Activated CD4-positive, alpha-beta T cell treated with anti-CD3 and anti-CD28 coated beads, Interleukin-2, amount 50 U/mL, for 4 hours (primary cell): ENCODE measurements at places on chromosomes 11 and 22.

GRCh38 chr11:64850979-64851567 lies 6.6 kb upstream of the CDC42BPG start:
- no peak for DNase-seq

- DNase-seq = no peak
These were observed 373.9 kb upstream of the C11orf87 start for GRCh38 chr11:109048098-109048497.

DNA sequence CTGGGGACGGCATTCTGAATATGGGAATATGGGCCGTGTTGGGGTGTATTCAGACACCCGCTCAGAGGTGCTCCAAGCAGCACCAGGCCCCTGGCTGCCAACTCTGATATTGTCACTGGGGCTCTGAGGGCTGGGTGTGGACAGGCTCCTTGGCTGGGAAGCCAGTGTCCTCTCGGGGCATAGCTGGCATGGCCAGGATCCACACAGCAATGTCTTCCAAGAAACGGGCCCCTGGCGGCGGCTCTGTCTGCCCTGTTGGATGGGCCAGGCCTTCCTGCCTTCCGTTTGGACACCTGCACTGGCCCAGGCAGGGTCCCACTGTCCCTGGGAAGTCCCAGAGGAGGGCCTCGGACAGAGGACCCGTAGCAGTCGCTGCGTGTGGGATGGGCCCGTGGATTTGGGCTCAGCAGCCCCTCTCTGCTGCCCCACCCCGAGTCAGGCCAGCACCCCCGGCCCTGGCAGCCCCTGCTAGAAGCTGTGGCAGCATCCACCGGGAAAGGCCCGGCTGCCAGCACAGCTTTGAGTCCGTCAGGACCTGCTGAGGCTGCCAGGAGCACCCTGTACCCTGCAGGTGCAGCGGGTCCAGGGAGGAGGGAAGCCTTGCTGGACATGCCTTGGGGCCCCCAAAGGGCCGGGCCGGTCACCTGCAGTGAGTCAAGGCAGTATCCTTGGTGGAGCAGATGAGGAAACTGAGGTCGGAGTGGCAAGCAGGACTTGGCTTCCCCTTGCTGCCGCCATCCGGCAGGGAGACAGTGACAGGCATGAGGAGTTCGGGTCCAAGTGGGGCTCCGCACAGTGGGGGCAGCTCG lies 4.1 kb downstream of the PANX2 start:
- DNase-seq = no peak

GRCh38 chr11:73242251-73243092 lies 24.4 kb downstream of the P2RY2 start:
- peak; percentile 40 for DNase-seq

GRCh38 chr22:47748957-47749356 lies 986.5 kb downstream of the TBC1D22A start:
- no peak for DNase-seq

DNA sequence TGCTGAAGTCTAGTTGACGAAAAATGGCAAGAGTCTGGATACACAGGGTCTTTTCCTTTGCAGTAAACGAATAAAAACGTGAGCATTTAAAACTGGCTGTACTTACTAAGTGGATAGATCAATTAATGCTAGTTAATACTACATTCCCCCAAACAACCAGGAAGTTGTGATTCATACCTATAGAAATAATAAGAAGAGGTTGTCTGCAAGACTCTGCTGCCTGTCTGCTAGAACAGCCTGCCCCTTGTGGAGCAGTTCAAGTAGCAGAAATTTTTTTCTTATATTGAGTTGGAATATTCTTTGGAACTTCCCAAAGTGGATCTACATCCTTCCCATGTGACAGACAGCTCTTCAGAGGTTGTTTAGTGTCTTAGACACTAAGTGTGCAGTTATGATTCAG lies 86.8 kb downstream of the TEAD1 start:
- DNase-seq = no peak

DNA sequence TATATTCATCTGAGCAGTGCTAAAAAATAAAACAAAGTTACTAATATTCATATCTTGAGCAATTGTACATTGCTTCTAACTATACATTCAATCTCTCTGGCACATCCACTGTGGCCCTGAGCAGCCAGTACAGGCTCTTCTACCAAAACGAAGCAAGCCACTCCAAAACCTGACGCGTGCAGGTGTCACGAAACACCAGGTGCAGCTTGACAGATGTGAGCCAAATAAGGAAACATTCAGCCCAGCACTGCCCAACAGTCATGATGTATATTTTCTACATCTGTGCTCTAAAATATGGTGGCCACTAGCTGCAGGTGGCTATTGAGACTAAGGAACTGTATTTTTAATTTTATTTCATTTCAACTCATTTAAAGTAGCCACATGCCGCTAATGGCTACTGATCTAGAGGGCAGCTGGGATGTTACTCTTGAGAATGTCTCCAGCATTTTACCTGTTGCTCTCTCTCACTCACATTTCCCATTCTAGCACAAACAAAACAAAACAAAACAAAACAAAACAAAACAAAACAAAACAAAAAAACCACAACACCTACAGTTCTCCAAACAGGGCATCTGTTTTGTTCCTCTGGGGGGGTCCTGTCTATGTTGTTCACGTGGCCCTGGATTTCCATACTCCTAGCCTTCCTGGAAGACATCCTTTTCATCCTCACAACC lies 77.7 kb downstream of the LARGE1 start:
- DNase-seq = no peak

GRCh38 chr22:25091458-25091857 lies 108.2 kb upstream of the CRYBB3 start:
- DNase-seq = no peak

DNA sequence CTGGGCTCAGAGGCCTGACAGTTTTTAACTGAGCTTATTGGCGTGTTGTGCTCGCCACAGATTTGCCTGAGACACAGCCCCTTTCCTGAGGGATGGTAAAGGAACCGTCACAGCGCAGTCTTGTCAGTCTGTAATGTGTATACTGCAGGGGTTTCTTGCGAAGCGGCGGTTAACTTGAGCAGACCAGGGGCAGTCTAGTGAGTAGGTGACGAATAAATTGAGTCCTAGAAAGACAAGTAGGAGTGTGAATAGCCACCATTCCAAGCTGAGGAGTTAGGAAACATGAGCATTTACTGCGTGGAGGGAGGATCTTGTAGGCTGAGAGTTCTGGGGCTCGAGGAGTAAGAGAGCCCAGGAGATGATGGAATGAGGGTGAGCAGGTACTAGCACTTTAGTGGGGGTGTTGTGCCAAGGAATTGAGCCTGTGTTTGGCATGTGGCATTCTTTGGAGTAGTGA lies 1.4 kb downstream of the MED15 start:
- no peak for DNase-seq

DNA sequence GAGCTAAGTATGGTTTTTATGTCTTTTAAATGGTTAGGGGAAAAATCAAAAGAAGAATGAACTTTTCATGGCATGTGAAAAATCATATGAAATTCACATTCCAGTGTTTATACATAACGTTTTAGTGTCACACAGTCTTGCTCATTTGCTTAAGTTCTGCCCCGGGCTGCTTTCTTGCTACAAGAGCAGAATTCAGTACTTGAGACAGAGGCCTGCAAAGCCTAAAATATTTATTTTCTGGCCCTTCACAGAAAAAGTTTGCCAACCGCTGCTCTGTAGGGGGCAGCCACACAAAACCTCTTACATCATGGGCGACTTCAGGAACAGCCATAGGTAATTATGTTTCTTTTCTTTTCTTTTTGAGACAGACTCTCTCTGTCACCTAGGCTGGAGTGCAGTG lies 1.0 kb upstream of the ATG2A start:
- no peak for DNase-seq

DNA sequence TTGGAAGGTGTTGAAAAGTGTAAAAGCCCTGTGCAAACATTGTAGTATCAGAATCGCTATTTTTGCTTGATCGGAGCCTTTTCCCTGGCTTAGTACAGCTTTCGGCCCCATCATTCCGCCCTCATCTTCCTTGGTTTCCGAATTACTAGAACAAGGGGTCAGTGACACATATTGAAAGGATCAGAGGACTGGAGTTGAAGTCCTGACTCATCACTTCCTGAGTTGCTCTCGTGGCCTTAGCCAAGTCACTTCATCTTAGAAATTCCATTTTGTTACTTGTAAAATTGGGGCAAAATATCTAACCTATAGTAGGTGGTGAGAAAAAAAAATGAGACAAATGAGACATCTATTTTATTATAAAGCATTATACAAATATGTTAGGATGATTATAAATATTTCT lies 375.0 kb downstream of the NTM start:
- DNase-seq = no peak

- DNase-seq = no peak
These were observed 238.3 kb upstream of the SESN3 start for GRCh38 chr11:95469258-95469657.
